Central memory CD8-positive, alpha-beta T cell (primary cell): ENCODE measurements at places on chromosomes 16 and 17.

GRCh38 chr17:45146890-45147580 is 1.2 kb upstream of the HEXIM1 start:
- DNase-seq, result no peak

DNA sequence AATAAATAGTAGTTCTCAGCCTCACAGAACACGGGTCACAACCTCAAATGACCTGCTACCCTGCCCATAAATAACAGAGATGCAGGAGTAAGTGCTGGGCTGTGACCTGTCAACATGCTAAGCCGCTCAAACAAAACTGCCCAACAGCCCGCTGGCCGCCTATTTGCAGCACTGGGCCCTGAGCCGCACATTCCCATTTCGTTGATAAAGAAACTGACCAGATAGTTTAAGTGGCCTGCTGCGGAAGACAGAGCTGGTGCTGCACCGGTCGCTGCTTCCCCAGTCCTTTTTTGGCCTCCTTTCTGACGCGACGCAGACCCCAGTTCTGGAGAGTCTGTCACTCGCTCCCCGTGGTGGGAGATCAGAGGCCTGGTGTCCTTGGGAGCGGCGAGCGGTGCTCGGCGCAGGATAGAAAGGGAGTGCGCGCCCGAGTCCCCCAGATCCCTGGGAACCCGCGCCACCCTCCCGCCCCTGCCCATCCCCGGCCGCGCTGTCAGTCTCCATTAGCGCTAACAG is 349 bp upstream of the SLC6A2 start:
- DNase-seq, result no peak

- DNase-seq, result peak; percentile 16
Observed at GRCh38 chr17:35313875-35314409, 59.5 kb downstream of the SLFN11 start.

GRCh38 chr17:32954477-32954876 is 26.5 kb downstream of the TMEM98 start:
- no peak for DNase-seq

GRCh38 chr16:61797961-61798507 is 238.2 kb downstream of the CDH8 start:
- no peak for DNase-seq

DNA sequence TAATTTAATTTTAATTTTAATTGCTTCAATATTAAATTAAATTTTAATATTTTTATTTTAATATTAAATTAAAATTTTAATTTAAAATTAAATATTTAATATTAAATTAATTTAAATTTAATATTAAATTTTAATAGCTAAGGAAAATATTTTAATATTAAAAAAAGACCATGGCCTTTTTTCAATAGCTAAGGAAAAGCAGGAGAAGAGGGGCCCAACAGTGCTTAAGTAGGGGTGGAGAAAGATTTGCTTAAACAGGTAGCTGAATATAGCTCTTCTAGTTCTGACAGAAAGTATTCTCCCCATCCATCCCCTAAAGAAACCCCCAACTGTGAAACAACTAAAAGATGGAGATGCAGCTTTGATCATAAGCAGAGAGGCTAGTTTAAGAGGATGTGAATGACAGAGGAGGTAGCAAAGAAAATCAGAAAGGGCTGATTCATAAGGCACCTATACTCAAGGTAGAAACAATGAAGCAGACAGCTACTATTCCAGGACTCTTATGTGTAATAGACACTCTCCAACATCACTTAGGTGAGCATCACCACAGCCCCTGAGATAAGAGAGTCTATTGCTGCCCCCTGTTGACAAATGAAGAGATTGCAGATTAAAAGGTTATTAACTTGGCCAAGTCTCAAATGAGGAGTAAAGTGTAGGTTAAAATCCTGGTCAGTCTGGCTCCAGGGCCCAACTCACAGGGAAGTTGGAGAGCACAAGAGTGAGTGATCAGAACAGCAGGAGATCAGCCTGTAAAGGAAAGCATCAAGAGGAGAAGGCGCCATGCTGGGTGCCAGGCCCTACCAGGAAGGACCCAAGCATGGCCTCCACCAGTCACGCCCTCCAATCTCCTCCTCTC is 7.8 kb upstream of the RNASEK start:
- no peak for DNase-seq

DNA sequence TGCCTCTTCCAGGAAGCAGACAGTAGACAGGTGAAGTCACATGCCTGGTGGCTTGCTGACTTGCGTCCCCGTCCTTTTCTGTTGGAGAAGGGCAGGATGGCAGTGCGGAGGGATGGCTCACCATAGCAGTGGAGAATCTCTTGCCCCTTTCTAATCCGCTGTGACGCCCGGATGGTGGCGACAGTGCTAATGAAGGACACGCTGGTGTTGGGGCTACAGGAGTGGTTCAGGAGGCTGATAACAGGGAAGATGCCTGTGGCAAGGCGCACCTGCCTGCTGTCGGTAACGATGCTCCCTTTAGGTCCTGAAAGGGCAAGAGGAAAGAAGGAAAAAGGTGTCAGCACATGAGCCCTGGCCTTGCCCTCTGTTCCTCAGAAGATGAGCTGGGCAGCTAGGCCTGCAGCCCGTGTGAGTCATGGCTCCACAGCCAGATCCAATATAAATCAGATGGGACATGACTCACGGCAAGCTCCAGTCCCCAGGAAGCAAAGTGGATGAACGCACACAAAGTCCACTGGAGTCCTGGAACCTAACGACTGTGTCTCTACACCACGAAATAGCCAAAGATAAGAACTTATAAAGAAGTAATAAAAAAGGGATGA is 25.5 kb downstream of the SERPINF1 start:
- no peak for DNase-seq

DNA sequence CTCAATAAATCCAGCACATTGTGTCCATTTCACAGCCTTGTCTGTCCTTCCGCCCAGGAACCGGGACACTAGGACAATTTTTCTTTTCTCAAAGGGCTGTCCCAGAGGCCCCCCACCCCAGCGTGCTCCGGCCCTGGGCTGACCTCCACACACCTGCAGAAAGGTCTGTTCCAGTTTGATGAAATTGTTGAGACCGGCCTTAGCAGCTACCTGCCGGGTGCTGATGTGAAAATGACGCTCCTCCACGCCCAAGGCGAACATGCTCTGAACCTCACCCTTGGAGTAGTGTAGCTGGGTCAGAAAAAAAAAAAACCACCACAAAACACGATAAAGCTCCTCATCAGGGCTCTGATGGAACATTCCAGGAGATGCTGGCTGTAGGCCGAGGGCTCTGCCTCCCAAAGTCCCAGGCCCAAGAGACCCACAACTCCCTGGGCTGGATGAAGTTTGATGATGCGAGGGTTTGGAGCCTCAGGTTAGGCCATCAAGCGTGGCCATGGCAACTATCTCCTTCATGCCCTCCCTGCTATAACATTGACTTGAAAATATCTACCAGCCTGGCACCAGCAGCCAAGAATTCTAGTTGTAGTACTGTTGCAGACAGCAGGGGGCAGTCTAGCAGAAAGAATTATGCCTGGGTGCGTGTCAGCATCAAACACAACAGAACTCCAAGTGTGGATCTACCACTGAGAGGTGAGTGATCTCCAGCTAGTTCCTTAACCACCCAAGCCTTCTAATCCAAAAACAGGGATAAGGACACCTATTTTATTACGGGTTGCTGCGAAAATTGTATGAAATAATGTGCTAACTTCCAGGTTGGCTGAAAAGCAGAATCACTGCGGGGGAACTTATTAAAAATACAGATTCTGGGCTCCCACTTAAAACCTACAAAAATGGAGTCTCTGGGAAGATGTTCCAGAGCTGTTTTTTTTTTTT is 62.1 kb downstream of the RMI2 start:
- DNase-seq, result peak; percentile 60
